ENCODE measurements at places on chromosomes 11 and 22.

GRCh38 chr22:19643448-19644313 lies 70.6 kb upstream of the SEPTIN5 start:
- DNase-seq = no peak

GRCh38 chr11:63240098-63240497 lies 3.3 kb downstream of the SLC22A25 start:
- no peak for DNase-seq

DNA sequence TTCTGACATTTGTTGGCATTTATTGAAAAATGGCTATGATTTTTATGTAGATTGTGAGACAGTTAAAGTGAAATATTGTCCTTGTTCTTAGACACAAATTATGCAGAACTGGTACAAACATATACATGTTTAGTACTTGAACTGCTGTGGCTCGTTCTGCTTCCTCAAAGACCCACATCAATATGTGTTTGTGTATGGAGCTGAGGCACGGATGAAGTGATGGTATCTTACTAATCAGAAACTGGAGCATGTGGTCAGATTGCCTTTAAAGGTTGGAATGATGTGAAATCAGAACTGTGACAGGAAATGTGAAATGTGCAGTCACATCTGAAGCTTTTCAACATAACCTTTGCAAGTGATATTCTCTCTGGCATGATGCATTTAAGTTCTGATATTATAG lies 130.4 kb downstream of the NAV2 start:
- DNase-seq = no peak

DNA sequence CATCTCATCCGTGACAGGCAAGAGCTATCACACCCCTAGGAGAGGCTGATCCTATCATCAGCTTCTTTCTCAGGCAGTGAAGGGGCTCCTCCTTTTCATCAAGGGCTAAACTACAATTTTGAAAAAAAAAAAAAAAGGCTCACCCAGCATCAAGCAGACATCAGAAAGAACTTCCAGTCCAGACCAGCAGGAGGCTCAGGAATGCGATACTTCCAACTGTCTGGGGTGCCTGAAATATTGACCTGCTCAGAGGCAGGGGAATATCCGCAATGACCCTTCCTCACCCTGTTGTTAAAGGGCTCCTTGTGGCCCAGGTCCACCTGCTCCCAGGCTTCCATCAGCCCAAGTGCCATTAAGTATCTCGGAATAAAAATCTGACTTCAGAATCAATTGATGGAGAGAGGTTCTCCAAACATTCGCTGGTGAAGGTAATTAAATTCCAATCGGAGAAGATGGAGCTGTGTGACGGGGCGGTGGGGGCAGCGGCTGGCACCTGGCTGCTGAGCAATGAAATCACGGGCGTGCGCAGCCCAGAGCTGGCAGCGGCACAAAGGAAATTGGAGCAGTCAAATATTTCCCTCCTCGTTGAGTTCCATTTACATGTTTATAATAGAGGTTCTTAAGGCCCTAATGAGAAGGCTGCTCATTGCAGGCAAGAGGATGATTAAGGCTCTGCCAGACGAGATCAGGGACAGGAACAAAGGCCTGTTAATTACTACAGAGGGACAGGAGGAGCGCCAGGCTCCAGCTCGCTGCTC lies 69.0 kb upstream of the THY1 start:
- no peak for DNase-seq

- peak; percentile 74 for DNase-seq
Measured at GRCh38 chr11:130861902-130862860, 54.1 kb downstream of the SNX19 start.

DNA sequence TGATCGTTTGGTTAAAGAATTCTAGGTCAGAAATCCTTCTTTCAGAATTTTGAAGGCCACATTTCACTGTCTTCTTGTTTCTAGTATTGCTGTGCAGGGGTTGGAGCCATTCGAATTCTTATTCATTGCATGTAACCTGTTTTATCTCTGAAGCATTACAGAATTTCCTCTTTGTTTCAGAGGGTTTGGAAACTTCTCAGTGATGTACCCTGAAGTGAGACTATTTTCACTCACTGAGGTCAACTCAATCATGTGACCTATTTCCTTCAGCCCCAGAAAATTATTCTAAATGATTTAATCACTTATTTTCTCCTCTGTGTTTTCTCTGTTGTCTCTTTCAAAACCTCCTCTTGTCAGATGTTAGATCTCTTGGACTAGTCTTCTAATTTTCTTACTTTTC lies 147.8 kb downstream of the ENTHD1 start:
- peak; percentile 8 for DNase-seq

DNA sequence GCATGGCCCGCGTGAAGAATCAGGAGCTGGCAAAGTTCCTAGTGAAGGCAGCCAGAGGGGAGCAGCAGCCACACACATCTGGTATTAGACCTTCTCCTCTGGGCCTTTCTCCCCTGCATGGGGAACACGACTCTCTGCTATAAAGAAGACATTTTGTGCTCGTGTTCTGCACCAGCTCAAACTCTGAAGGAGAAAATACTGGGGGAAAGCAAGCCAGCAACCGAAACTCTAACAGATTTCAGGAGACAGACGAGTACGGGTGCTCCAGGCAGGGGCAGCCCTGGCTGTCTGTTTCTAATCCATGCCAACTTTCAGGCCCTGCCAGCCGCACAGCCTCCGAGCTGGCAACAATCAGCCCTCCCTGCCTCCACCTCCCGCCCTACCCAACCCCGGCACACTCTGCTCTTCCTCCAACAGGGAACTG lies 296.3 kb downstream of the BRD1 start:
- no peak for DNase-seq

DNA sequence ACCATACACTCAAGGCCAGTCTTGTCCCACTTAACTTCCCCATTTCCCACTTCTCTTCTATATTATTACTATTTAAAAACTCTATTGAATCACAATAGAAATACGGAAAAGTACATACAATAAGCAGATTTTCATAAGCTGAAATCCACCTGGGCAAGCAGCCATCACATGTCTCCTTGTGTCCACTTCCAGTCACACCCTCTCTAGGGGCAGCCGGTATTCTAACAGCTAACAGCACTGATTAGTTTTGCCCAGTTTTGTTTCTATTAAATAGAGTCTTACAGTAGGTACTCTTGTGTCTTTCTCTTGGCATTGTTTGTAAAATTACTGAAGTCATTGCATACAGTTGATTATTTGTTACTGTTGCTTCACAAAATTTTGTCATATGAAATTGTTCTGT lies 37.8 kb downstream of the PPP6R3 start:
- DNase-seq = no peak

- DNase-seq = no peak
Measured at GRCh38 chr22:45667486-45667885, 4.1 kb upstream of the ATXN10 start.

GRCh38 chr22:27603800-27604144 lies 197.8 kb downstream of the MN1 start:
- DNase-seq = no peak

- no peak for DNase-seq
Measured at GRCh38 chr11:17472467-17472866, 4.2 kb downstream of the ABCC8 start.

- DNase-seq = no peak
Measured at GRCh38 chr11:2664791-2665525, 34.8 kb downstream of the KCNQ1OT1 start.

- DNase-seq = no peak
Measured at GRCh38 chr11:120805960-120806555, 217.8 kb upstream of the TBCEL start.

- no peak for DNase-seq
Measured at GRCh38 chr11:14318581-14318981, 40.4 kb downstream of the RRAS2 start.

DNA sequence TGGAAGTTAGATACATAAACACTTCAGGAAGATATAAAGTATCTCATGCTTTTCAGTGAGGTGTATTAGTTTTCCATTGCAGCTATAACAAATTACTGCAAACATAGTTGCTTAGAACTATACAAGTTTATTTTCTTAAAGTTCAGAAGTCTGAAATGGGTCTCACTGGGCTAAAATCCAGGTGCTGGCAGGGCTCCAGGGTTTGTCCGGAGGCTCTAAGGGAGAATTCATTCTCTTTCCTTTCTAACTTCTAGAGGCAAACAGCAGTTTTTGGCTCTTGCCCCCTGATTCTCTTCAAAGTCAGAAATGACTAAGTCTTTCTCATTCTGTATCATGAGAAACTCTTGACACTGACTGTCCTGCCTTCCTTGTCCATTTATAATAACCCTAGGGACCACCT lies 138.8 kb downstream of the AASDHPPT start:
- DNase-seq = no peak

DNA sequence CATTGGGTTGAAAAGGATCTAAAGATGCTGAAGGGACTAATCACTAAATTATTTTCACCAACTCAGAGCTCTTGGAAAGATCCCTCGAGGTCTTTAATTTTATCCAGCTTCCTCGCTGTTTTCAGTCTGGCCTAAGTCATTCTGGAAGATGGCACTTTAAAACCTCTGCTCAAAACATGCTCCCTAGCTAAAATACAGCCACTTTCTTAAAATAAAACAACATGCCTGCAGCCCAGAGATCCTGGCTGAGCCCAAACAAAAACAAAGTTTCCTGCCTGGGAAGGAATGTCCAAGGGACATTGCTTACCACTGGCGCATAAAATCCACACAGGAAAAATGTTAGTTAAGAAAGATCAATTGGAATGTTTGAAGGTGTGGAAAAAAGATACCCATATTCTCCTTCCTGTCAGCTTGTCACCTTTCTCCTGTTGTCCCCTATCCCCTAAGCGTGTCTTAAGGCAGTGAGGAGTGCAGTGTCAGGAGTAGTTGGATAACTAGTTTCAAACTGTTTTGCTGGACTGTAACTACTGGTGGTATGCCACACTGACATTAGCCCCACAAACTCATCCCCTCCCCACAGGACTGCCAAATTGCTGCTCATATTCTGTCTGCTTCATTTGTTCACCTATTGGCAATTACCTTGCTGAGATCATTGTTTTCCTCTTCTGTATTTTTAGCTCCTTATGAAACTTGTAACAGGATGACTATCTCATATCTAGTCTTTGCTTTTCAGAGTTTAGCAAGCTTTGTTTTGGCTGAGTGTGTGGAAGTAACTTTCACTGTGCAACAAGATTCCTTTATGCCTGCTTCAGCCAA lies 108.3 kb upstream of the SESN3 start:
- DNase-seq = peak; percentile 4

GRCh38 chr11:111765320-111765983 lies 737 bp downstream of the PPP2R1B start:
- no peak for DNase-seq

DNA sequence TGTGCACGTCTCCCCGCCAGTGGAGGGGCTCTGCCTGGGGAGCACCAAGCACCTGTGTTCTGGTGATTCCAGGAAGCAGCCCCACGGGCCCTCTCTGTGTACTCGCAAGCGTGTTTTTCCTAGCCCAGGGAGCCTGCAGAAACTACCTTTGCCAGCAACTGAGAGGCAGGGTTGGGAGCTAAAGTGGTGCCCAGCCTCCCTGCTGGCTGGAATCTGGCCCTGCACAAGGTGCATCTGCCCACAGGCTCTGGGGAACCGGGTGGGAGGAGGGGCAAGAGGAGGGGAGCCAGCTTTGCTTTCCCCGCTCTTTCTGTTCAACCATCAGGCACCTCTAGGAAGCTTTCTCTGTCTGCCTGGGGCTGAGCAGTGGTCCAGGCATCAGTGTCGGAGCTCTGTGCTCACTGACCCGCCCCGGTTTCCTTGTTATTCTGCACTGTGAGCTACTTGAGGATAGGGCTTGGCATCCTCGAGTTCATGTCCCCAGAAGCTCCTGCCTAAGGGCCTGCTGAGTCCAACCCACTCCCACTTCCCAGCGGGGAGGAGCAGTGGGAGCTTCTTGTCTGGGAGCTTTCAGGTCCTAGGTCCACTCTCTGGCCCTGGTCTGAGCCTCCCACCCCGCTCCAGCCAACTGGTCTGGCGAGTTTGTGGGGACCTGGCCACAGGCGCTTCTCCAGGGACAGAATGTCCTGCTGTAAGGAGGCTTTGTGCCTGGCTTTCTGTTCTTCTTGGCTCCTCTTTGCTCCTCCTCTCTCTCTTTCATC lies 14.9 kb downstream of the DAGLA start:
- no peak for DNase-seq

DNA sequence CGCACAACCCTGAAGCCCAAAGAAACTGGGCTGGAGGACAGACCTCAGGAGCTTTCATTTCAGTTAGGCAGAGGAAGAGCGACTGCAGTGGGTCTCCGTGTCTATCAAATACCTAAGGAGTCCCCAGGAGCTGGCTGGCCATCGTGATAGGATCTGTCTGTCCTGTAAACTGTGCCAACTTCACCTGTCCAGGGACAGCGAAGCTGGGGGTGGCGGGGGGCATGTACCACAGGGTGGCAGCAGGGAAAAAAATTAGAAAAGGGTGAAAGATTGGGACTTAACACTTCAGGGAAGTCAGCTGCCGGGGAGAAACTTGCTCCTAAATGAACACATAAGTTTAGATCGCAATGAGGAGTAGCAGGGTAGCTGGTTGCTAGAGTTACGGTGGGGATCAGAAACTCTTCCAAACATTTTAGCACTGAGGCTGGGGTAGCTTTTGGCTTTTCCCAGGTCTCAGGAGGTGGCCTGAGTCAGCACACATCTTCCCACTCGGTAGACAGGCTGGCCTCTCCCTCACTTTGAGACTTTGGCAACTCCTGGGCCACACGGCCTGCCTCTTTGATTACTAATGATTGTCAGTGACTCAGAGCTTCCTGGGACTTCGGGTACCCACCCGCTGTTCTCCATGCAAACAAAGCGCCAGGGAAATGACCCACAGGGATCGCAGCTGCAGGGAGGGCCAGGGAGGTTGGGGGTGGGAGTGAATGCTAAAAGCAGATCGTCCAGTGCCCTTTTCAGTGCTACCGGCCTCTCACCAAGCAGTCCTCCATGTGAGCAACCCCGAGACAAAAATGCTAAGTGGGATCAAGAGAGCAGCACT lies 2.9 kb upstream of the MTFP1 start:
- DNase-seq = no peak

GRCh38 chr11:12529041-12529440 lies 145.2 kb upstream of the TEAD1 start:
- no peak for DNase-seq

Data from GM12864 (cell line).